Heart right ventricle (tissue), 16 donors: ENCODE measurements at places on chromosomes 7 and 10. TPM values are rescaled to one million over a fixed set of nuclear protein-coding genes. Genes with fewer than 3 reads are reported as not detected.

Gene IL6
- 2.4 TPM for total RNA-seq

Gene DKK1
- total RNA-seq: not detected

GRCh38 chr7:96679886-96680285, 29.8 kb downstream of the SEM1 start:
- no peak for DNase-seq

DNA sequence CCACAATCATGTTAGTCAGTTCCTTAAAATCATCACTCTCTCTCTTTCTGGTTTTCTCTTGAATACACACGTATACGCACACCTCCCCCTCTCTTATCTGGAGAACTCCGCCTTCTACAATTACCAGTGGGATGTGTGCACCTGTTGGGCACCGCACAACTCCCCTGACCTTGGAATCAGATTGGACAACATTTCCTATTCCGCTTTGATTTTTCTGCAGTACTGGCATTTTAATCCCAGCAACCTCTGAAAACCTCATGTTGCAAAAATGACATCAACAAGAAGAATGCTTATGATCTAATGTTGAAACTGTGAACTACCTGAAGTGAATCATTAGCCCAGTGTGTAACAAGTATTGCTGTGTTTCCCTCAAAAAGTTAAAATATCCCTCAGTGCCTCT, 109.6 kb downstream of the KIAA1217 start:
- DNase-seq: no peak

DNA sequence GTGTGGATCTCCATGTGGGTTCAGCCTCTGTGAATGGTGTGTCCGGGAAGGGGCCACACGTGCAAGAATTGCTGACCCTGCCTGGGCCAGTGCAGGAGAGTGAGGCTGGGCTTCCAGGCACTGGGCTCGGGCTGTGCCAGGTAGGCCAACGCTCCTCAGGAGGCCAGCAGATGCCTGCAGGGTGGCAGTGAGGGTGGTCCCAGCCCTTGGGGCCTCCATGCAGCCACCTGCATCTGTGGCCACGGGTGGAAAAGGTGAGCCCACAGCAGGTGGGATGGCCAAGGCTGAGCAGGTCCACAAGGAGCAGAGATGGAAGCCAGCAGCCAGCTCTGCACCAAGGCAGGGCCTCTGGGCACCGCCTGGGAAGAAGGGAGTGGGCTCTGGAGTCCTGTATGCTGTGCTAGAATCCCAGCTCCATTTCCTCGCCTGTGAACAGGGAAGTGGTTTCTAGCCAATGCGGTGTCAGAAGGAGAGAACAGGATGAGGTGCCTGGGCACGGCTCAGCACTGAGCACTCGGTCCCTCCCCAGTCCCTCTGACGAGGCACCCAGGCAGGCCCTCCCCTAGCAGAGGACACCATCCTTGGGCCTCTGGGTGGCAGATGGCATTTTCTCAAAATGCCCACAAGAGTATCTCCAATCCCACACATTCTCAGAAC, 31.1 kb upstream of the RET start:
- no peak for DNase-seq

GRCh38 chr10:25982107-25982506, 48.1 kb downstream of the MYO3A start:
- no peak for DNase-seq

GRCh38 chr10:129940617-129941198, 23.4 kb downstream of the EBF3 start:
- no peak for DNase-seq

GRCh38 chr10:96565774-96566173, 21.0 kb downstream of the TM9SF3 start:
- DNase-seq: no peak

- DNase-seq: no peak
Observed at GRCh38 chr7:101235522-101235921, 2.1 kb downstream of the CLDN15 start.

Gene FBXL15
- 10.3 TPM for total RNA-seq

DNA sequence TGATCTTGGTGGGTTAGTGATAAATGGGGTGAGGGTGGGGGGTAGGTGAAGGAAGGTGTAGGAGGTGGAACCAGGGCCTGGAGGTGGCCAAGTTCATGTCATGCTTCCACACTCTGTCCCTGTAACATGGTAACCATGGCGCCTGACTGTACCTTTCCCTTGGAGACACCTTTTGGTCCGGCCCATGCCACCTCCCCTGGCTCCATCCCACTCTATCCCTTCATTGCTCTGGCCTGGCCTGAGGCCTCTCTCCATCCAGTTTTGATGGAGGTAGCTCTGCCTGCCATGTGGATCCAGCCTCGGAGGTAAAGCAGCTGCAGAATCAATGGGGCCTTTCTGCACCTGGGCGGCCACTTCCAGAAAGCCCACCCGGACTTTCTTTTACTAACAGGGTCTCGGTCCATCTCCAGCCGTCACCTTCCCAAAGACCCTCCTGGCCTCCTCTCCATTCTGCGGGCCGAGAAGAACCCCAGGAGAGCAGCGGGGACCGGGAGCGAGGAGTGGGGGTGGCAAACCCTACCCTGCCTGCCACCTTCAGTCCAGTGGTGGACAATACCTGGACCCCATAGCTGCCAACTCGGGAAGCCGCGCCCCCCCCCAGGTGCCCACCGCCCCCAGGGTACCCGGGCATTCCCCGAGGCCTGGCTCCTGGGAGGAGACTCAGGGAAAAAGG, 504 bp upstream of the TRRAP start:
- no peak for DNase-seq
